Activated CD8-positive, alpha-beta memory T cell treated with anti-CD3 and anti-CD28 coated beads for 1 hour (primary cell): ENCODE measurements at places on chromosomes 7 and 10.
A peak's percentile ranks its signal among the peaks of the same experiment; 100 is the strongest.

DNA sequence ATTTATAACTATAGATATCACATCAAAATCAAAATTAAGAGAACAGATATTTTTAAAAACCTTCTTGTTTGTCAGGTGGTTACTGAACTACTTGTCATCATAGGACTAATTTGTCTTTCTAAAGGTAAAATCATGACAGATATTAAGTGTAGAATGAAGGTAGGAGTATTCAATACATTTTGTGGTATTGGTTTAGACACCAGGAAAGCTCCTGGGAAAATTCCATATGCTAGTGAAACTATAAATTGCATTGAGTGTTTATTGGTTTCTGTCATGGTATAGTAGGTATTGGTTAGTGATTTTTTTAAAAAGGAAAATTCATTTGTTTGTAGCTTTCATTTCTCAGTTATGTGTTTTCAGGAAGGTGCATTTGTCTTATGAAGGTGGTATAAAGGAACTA, 132.7 kb downstream of the KCND2 start:
- no peak for DNase-seq

- DNase-seq = no peak
Measured at GRCh38 chr10:31072451-31072850, 40.8 kb upstream of the ZNF438 start.

- no peak for DNase-seq
Measured at GRCh38 chr10:57694956-57695608, 572.6 kb downstream of the IPMK start.

DNA sequence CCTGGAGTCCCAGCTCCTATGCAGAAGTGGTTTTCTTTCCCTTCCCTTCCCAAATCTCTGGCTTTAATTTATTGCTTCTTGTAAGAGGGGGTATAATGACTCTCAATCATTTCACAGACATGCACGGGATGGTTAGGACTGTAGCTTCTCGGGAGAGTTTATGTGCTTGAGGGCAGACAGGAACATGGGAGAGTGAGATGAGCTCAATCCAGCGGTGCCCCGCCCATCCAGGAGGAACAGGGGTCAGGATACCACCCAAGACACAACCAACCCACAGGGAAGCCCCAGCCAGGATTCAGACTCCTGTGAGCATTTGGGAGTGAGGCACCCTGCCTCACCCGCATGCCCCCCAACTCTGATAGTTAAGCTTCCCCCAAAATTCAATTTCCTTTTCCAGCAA, 33.7 kb upstream of the GATAD1 start:
- no peak for DNase-seq

- DNase-seq = peak; percentile 51
Measured at GRCh38 chr7:832167-832967, at the start of gene SUN1. Gene SUN1, plus strand, starts transcription at chr7:832476. Its CDS starts 49 bp downstream, at chr7:832525.

DNA sequence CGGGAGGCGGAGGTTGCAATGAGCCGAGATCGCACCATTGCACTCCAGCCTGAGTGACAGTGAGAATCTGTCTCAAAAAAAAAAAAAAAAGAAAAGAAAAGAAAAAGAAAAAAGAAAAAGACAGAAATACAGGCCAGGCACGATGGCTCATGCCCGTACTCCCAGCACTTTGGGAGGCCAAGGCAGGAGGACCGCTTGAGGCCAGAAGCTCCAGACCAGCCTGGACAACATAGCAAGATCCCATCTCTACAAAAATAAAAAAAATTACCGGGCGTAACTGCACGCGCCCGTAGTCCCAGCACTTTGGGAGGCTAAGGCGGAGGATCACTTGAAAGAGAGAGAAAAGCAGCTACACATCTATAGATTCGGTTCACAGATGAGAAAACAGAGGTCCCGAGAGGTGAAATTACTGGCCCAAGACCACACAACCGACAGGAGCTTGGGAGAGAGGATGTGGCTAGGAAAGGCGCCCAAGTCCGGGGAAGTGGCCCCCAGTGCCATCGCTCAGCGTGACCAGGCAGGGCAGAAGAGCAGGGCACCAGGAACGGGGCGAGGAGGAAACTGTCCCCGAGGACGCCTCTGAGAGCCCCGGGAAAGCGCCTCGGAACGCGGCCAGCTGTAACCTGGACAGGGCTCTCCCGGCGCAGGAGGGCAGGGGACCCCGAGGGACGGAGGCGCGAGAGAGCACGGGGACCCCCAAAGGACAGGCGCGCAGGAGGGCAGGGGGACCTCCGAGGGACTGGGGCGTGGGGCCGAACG, 612 bp downstream of the SNX8 start:
- no peak for DNase-seq

GRCh38 chr7:18313965-18314364, 181.6 kb upstream of the HDAC9 start:
- no peak for DNase-seq

- no peak for DNase-seq
Measured at GRCh38 chr7:94183289-94183749, 179.2 kb upstream of the BET1 start.

DNA sequence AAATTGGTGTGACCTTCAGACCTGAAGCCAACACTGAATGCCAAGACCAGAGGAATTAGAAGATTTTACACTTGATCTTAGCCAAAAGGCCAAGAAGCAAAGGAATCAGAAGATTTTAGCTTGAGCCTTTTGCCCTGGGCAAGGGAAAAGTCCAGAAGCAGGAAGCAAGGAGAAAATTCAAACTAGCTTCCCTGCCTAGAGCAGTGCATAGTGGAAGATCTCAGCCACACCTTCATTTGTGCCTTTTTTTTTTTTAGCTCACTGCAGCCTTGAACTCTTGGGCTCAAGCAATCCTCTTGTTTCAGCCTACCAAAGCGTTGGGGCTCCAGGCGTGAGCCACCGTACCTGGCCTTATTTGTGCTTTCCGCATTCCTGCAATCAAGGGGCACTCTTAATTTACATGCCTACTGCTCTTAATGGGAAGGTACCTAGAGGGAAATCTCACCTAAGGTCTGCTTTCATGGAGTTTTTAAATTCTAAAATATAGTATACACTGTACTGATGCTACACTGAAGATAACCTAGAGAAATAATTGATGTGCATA, 8.3 kb upstream of the PIP4K2A start:
- no peak for DNase-seq

DNA sequence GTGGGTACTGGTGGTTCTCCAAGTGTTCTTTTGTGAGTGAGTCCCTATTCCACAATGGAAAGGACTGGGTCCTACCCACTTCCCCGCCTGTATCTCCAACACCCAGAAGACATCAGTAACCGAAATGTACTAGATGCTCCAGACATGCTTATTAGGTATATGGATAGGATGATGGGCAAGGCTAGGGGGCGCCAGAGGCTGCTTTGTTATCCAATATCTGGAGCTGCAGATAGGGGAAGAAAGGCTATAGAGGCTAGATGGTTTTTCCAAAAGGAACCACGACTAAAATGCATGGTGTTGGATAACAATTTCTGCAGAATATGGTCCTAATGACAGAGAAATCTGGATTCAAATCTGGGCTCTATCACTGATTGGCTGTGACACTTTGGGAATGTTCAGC, 56.2 kb upstream of the TM9SF3 start:
- peak; percentile 33 for DNase-seq

- DNase-seq = no peak
Measured at GRCh38 chr7:907158-907980, 31.0 kb downstream of the GET4 start.

DNA sequence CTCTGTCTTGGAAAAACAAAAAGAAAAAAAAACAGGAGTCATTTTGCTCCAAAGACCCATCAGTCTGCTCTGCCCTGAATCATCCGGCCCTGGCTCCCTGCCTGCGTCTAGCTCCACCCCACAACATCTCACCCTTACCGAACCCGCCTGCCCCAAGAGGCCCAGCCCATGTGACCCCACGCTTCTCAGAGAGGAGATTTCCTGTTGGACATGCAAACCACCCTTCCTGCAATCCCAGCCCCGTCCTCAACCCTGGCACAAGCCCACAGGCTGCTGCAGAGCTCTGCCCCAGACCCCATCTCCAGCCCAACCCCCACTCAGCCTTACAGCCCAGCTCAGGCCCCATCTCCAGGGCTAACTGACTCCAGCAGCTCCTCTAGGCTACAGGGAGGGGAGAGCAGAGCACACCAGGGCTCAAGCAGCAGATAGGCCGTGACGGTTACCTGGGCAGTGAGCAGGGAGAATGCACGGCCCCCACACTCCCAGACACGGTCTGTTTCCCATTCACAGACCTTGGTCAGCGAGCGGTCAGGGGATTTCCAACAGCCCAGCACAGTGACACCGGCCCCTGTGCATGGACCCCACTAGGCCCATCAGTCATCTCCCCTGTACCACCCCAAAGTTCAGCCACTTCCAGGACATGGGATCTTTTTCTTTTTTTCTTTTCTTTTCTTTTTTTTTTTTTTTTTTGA, 69.9 kb upstream of the GTF2I start:
- DNase-seq = no peak

- no peak for DNase-seq
Measured at GRCh38 chr10:108095932-108096925, 931.7 kb upstream of the SORCS1 start.

DNA sequence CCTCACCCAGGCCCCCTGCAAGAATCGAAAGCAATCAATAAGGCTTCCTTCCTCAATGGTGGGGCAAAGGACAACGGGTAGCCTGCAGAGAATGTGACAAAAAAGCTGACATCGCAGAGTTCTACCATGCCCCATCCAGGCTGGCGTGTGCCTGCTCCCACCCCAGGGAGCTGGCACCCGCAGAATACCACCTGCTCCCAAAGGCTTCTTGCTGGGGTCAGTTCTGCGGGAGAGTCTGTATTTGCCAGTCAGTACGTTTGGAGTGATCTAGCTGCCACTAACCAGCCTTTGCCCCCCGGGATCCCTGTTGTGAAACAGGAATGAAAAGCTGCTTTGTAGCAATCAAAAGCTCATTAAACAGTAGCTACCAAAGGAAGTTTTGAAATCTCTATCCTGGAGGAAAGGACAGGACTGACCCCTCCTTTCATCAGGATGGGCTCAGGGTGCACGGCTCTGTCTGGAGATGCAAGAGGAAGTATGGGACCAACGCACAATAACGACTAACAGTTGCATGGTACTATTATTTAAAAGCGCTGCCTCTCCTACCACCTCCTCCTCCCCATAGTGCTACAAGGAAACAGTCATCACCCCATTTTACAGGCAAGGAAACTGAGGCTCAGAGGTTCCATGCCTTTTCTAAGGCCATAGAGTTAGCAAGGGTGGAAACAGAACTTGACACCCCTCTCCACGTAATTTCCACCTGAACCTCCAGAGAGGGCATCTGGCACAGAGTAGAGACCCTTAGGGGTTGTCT, 67.0 kb downstream of the FGFR2 start:
- DNase-seq = no peak

DNA sequence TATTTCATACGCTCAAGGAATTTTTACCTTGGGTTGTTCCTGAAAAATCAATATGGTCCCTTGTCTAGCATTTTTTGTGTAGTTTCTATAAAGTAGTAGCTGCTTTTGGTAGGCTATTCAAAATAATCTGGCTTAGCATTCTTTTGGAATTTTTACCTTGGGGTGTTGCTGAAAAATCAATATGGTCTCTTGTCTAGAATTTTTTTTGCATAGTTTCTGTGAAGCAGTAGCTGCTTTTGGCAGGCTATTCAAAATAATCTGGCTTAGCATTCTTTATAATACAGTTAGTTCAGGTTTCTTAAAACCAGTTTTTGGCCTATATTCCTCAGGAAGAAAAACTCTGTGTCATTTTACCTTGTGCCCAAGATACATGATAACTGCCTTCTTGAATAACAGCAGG, 301.9 kb downstream of the SUGCT start:
- DNase-seq = no peak

GRCh38 chr7:148256433-148256832, 334.1 kb upstream of the C7orf33 start:
- no peak for DNase-seq

- no peak for DNase-seq
Measured at GRCh38 chr7:97011536-97012364, 6.4 kb downstream of the DLX6 start.

- DNase-seq = no peak
Measured at GRCh38 chr7:9149499-9150082, 716.2 kb downstream of the NXPH1 start.

- DNase-seq = no peak
Measured at GRCh38 chr7:37918526-37918925, 1.9 kb upstream of the SFRP4 start.

DNA sequence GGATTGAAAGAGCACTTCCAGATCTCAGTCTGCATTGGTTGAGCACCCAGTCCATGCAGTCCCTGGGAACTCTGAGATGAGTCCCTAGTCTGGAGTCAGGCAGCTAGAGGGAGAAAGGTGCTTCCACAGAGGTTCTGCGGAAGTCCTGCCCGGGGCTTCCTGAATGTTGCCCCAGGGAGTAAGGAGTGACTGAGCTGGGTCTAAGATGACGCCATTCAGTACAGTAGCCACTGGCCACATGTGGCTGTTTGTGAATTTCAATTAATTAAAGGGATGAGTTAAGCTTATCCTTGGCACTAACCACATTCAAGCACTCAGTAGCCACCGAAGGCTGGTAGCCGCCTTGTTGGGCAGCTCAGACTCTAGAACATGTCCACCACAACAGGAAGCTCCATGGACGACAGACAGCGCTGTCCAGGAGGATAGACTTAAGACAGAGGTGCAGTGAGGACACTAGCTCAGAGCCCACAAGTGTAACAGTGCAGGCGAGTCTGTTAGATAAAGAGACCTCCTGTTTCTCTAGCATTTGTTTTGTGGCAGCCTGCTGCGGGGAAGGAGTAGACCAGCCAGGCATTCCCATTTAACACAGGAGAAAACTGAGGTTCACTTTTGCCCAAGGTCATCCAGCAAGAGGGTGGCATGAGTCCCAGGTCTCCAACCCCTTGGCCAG, 101.6 kb upstream of the PPIF start:
- no peak for DNase-seq

- DNase-seq = no peak
Measured at GRCh38 chr10:91200314-91201212, 19.9 kb upstream of the PCGF5 start.

GRCh38 chr7:129630341-129630740, 18.8 kb downstream of the NRF1 start:
- no peak for DNase-seq

- DNase-seq = no peak
Measured at GRCh38 chr7:85074016-85074415, 112.8 kb downstream of the SEMA3D start.

DNA sequence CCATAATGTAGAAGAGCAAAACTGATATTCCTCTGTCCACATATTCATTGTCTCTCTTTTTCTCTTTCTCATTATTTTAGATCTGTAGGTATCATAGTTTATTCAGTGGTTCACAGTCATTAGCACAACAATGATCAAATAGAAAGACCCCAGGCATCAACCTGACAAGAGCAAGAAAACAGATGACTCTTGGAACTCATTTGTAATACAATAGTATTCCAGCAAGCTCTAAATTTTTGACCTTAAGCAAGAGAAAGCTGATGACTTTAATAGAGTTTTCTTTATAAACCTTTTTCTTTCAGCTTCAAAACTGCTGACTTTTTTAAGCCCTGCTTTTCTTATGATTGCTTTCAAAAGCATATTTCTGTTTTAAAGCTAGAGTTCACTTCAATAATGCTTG, 507.5 kb upstream of the SORCS1 start:
- DNase-seq = no peak

GRCh38 chr10:133442967-133443924, 10.5 kb upstream of the SCART1 start:
- DNase-seq = no peak
